ENCODE measurements at places on chromosomes 3 and 15. TPM values are rescaled to one million over a fixed set of nuclear protein-coding genes. Genes with fewer than 3 reads are reported as not detected.

GRCh38 chr3:99484871-99485270 lies 153.5 kb upstream of the COL8A1 start:
- H3K4me3 ChIP-seq, result no peak overlapping the region
- no peak overlapping the region for H3K27ac ChIP-seq

DNA sequence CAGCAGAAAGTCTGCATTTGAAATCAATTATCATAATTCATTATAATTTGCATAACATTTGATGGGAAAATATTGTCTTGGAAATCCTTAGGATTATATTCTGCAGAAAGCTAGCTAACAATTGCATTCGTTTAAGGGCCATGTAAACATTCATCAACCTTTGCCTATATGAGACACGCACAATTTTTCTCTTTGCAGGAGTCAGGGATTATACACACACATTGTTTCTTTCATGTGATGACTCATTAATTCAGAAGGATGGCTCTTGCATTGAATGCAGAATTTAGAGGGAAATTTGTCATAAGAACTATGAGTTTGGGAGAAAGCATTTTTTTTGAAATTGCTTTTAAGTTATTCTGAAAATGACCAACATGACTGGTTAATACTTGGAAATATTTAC lies 844.7 kb downstream of the DIPK2A start:
- no peaks in the 10 kb centered on the region for H3K36me3 ChIP-seq
- no peak for DNase-seq
- H3K4me3 ChIP-seq, result no peak overlapping the region
- no peak overlapping the region for H3K27ac ChIP-seq

DNA sequence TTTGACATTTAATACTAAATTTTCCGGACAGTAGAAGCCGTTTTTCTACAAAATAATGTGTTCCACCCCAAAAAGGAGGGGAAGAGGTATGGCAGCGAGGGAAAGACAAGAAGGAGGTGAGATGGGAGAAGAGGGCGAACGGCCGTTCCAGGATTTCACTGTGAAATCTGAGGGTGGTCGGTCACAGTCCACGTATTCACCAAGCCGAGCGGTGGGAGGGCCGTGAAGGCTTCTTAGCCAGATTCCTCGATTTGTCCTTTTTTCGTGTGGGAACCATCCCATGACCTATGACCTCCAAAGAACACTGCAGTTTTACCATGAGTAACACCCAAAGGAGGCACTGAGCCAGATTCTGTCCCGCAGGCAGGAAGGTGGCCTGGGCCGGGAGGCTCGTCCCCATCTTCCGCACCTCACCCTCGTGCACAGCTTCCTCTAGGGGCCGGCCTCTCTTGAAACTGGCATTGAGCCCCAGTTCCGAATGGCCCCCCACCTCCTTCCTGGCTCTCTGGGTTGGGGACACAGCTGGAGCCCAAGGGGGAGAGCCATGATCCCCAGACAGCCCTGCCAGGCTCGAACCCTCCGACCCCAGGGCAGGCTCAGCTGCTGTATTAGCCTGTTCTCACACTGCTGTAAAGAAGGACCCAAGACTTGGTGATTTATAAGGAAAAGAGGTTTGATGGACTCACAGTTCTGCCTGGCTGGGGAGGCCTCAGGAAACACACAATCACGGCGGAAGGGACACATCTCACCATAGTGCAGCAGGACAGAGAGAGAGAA lies 23.7 kb downstream of the XXYLT1 start:
- peaks cover 8% of the 10 kb centered on the region for H3K36me3 ChIP-seq
- peaks cover 46% of the 10 kb centered on the region for H3K4me1 ChIP-seq
- no peak for DNase-seq
- H3K27ac ChIP-seq, result peak overlapping the region; percentile 62

DNA sequence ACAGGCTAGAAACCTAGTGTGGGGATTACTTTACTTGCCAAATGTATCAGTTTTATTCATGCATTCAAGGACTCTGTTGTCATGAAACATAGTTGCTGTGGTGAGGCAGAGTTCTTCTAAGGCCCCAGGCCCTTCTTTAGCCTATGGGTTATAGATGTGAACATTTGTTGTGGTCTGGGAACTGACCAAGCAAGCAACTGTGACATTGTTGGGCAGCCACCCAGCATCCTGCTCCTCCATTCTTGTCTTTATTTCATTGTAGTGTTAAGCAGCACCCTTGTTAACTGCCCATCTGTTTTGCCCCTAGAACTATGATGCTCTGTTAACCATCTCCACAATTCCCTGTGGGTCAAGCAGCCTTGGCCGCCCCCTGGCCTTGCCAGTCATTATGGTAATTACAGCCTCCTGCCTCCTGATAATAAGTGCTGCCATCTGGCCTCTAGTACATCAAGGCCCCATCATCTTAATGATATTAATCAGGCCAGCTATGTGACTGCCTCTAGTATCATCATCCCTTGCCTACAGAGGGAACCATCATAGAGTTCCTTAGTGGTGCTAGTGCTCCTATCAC lies 12.2 kb upstream of the IFT57 start:
- H3K4me3 ChIP-seq, result no peak overlapping the region
- no peaks in the 10 kb centered on the region for H3K27me3 ChIP-seq
- DNase-seq, result no peak
- H3K27ac ChIP-seq, result no peak overlapping the region
- H3K4me1 ChIP-seq, result no peaks in the 10 kb centered on the region

Gene PLS1
- polyA plus RNA-seq, result 5.4 TPM

Gene LHFPL4
- polyA plus RNA-seq, result 0.06 TPM

- no peak for DNase-seq
- no peak overlapping the region for H3K27ac ChIP-seq
- H3K4me1 ChIP-seq, result peaks cover 6% of the 10 kb centered on the region
- peaks cover 1% of the 10 kb centered on the region for H3K36me3 ChIP-seq
- H3K4me3 ChIP-seq, result no peak overlapping the region
Observed at GRCh38 chr15:63950911-63951481, 95.3 kb downstream of the DAPK2 start.

Gene MGLL
- 3.6 TPM for polyA plus RNA-seq

- peaks cover 7% of the 10 kb centered on the region for H3K27me3 ChIP-seq
- H3K4me1 ChIP-seq, result peaks cover 6% of the 10 kb centered on the region
- no peak overlapping the region for H3K27ac ChIP-seq
- H3K4me3 ChIP-seq, result peak overlapping the region; percentile 42
Observed at GRCh38 chr3:190323246-190323626, 990 bp upstream of the CLDN1 start.

- no peak overlapping the region for H3K27ac ChIP-seq
- H3K36me3 ChIP-seq, result no peaks in the 10 kb centered on the region
- no peak for DNase-seq
- no peak overlapping the region for H3K4me3 ChIP-seq
Observed at GRCh38 chr15:40500568-40501330, 30.0 kb downstream of the CHST14 start.

DNA sequence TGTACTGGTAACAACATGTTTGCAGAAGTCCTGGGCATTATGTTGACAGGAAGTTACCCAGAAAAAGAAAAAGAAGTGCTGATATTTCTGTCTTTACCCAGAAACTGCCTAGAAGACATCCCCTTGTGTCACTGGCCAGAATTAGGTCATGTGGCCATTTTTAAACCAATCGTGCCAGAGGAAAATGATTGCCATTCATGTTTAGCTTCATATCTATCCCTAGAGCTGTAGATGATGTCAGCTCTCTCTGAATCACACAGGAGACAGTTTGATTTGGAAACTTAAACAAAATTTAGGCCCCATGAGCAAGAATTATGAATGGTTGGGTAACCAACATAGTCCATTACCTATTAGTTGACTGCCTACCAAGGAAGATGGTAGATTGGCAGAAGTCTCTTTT lies 8.9 kb upstream of the PLOD2 start:
- no peak for DNase-seq
- H3K36me3 ChIP-seq, result no peaks in the 10 kb centered on the region
- H3K27me3 ChIP-seq, result peaks cover 3% of the 10 kb centered on the region
- no peak overlapping the region for H3K4me3 ChIP-seq
- H3K27ac ChIP-seq, result no peak overlapping the region

Gene CNTN6
- not detected for polyA plus RNA-seq
